ENCODE measurements at places on chromosomes 4 and X.

- DNase-seq: no peak
Measured at GRCh38 chrX:4588466-4588865, 875.0 kb upstream of the PRKX start.

GRCh38 chrX:22081475-22082092 lies 49.5 kb downstream of the PHEX start:
- peak; percentile 66 for DNase-seq

DNA sequence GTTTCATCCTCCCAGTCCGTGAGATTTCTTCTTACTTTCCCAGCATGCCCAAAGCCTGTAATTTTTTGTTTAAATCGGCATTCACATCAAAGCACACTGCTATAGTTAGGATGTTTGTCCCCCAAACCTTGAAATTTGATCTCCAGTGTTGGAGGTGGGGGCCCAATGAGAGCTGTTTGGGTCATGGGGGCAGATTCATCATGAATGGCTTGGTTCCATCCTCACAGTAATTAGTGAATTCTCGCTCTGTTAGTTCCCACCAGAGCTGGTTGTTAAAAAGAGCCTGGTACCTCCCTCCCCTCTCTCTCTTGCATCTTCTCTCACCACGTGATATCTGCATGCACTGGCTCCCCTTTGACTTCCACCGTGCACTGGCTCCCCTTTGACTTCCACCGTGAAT lies 40.5 kb upstream of the PGRMC2 start:
- DNase-seq: no peak

- DNase-seq: no peak
Measured at GRCh38 chr4:66572949-66573348, 902.7 kb upstream of the EPHA5 start.

DNA sequence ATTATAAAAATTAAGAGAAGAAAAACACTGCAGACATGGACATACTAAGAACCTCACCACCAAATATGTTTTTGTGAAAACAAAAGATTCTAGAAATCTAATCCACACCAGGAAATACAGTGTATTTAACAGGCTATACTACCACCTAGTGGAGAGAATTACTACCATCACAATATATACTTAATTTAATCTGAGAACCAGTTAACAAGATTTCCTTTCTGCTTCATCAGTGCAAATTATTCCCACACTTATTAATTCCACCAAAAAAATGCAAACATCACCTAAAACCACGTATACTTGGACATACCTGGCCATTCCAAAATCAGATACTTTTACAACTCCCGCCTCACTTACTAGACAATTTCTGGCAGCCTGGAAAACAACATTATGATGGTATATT lies 7.0 kb upstream of the TXK start:
- no peak for DNase-seq

GRCh38 chrX:112841114-112841819 lies 636 bp upstream of the AMOT start:
- peak; percentile 67 for DNase-seq

DNA sequence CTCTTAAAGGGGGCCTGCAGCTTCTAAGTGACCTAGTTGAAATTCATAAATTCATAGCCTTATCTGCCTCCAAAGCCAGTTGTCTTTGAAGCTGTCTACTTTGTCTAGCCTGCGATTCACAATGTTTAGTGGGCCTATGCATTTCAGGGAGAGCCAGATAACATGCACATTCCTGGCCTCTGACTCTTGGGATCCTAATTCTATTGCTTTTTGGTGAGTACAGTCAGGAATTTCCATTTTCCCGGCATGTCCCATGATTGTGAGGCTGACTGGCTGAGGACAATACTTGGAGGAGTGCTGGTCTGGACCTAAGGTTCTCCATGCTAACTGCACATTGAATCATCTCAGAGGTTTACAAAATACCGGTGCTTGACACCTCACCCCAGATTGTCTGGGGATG lies 155.0 kb downstream of the MSL3 start:
- no peak for DNase-seq

DNA sequence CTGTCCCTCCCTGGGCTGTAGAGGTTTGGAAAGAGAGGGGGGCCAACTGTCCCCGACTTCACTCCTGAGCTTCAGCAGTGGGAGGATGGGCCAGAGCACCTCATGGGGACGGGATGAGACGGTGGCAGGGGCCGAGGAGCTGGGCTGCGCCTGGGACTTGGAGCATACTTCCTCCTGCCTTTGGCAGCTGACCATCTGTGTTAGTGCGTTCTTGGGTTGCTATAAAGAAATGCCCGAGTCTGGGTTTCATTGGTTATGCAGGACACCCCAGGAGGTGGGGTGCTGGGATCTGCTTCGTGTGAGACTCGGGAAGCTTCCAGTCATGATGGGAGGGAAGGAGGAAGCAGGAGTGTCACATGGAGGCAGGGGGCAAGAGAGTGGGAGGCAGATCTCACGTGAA lies 7.4 kb downstream of the PSAPL1 start:
- DNase-seq: no peak

DNA sequence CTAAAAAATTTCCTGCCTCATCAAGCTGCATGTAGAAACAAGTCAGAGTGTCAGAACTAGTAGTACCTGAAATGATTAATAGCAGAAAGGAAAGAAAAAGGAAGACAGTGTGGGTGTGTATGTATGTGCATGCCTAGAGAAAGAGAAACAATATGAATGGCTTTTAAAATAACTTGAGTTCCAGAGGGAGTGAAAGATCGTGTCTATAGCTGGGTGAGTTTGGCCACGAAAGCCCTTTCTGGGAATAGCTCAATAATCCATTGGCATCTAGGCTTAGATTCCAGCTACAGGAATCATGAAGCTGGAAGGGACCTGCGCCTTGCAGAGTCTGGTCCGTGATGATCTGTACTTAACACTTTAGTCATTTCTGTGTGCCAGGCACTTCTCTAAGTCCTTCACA lies 195.6 kb downstream of the RAPGEF2 start:
- DNase-seq: no peak

DNA sequence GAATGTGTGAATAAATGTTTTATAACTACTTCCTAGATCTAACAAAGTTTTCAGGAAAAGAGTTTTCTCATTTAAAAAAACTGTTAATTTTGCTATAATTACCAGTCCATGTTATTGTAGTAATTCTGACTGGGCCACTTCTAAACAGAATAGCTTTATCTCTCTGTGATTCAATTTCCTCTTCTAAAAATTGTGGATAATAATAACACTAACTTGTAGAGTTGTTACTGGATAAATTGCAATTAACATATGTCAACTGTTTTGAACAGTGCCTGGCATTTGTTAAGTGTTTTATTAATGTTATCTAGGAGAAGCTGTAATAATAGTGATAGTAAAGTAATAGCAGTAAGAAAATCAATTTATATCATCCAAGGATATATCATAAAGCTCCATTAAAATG lies 162.3 kb downstream of the BTC start:
- no peak for DNase-seq

- no peak for DNase-seq
Measured at GRCh38 chrX:115564243-115564642, 3.3 kb downstream of the PLS3 start.

GRCh38 chr4:171130256-171130801 lies 682.9 kb upstream of the GALNTL6 start:
- DNase-seq: no peak
